Skin of body (tissue), 3 donors: ENCODE measurements at places on chromosomes 3 and 15.

- no peak for DNase-seq
Observed at GRCh38 chr3:11915621-11916424, 69.1 kb upstream of the TAMM41 start.

DNA sequence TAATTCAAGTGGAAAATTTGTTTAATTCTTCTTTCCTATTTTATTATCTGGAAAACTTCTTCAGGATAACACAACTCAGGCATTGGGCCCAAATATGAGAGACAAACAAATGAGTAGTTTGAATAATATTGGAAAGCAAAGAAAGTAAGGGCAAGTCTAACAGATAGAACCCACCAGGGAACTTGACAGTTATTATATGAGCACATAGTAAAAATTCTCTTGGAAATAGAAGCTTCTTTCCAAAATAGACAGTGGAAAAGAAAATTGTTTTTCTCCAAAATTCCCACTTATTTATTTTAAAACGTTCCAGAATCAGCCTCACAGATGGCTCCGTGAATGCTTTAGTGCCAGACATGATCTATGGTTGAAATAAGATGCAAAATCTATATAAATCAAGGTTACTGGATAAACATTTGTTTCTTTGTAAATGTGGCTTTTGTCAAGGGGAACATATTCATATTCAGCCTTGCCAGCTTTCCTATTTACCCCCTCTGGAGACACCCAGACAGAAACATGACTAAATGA lies 23.9 kb downstream of the LDHAL6B start:
- peak; percentile 32 for DNase-seq

DNA sequence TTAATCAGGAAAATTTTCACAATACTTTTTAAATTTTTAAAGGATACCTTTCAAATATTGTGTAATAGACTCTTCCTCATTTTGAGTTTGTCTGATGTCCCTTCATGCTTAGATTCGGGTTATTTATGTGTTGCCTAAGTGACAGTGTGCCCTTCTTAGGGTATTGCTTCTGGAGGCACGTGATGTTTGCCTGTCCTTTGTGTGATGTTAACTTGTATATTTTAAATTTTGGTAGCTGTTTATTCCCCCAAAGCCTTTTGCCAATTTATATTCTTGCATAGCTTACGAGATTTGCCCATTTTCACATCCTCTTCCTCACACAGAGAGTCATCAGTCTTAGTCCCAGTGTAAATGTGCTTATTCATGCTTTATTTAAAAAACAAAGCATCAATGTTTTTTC lies 433.1 kb downstream of the EPHB1 start:
- DNase-seq: no peak

GRCh38 chr3:193793123-193793522 lies 200.1 kb downstream of the OPA1 start:
- peak; percentile 53 for DNase-seq

GRCh38 chr3:106560451-106560966 lies 691.7 kb upstream of the CBLB start:
- no peak for DNase-seq

GRCh38 chr15:66700412-66700801 lies 1.6 kb upstream of the SMAD6 start:
- DNase-seq: no peak

DNA sequence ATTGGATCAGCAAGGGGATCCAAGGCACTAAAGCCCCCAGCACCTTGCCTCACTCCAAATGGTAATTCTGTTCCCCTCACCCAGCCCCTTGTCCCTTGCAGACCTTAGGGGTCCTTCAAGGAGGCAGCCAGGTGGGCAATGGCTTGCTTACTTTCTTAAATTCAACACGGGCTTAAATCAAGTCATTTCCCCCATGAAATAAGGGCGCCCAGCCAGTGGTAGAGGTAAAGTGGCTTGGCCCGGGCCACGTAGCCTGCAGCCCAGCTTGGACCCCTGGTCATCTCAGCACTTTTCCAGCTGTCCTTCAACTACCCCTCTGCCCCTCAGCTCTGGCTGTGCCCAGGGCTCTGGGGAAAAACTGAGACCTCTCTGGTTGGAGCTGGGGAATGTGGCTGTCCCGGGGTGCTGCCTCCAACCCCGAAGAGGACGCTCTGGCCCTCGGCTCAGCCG lies 1.2 kb downstream of the PSTPIP1 start:
- no peak for DNase-seq

GRCh38 chr3:25097023-25097422 lies 331.0 kb upstream of the RARB start:
- DNase-seq: no peak

DNA sequence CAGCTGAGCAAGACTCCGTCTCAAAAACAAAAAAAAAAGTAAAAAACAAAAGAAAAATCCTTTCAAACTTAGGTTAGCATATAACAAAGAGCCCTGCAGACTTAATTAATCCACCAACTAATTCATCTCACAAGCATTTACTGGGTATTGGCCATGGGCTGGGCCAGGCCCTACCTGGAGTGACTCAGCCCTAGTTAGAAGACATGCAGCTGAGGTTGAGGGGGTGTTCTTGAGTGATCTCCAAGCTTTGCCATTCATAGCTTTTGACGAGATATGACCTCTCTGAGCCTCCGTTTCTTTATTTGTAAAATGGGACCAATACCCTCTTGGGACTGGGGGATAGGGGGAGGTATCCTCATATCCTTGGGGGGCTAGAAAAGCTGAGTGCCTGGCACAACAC lies 7.8 kb downstream of the FBXL22 start:
- no peak for DNase-seq

DNA sequence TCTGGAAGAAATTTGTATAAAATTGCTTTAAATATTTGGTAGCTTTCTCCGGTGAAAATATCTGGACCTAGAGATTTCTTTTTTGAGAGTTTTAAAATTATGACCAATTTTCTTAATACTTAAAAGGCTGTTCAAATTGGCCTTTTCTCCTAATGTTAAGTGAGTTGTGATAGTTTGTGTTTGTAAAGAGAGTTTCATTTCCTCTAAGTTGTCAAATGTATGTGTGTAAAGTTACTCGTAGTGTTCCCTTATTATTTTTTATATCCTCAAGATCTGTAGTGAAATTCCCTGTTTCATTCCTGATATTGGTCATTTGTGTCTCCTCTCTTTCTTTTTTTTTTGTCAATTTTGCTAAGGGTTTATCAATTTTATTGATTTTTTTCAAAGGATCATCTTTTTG lies 92.6 kb upstream of the CTNNB1 start:
- no peak for DNase-seq

DNA sequence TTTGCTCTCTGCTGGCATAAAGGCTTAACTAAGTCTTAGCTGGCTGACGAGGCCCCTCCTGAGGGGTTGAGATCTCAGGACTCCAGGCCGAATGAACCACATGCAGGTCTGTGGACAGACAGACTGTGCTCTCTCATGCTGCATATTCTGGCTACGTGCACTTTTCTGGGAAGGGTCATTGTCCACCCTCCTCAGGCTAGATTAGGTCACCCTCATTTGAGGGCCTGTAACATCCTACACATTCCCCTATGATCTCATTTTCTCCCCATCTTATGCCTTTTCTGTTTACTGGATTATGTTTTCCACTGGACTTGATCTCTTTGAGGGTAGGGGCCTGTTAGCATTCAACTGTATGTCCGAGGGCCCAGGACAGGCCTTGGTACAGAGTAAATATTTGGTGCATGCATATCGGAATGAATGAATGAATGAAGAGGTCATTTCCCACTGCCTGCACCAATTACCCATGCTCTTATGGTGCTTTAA lies 13.7 kb downstream of the EEFSEC start:
- DNase-seq: no peak

GRCh38 chr15:63879995-63880394 lies 46.2 kb upstream of the HERC1 start:
- no peak for DNase-seq

- DNase-seq: no peak
Observed at GRCh38 chr3:152122851-152123250, 145.9 kb upstream of the MBNL1 start.

DNA sequence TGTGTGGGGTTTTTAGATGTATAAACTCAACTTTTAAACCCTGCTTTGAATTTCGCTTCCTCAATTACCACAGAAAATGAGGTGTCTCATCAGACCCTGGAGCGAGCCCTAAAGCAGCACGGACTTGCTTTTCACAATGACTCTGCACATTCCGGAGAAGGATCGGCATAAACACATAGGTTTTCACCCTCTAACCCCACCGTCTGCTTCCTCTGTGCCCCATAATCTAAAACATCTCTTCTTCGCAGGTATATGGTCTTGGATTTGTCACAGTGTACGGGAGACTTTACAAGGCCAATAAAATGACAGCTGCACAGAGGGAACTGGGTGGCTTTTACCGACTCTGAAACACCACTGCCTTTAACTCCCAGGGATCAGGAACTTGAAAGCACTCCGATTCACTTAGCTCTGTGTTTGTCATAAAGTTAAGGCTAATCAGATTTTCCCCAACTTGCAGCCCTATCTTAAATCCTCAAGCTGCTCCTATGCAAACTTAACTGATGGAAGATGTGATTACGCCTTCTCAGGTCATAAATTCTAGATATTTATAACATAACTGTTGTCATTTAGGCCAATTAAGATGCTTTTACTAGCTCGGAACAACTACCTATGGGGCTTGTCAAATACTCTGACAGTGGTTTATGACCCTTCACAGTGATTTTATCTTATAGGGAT lies 133.4 kb upstream of the WNT5A start:
- DNase-seq: no peak

GRCh38 chr3:40800343-40800742 lies 275.6 kb downstream of the ZNF621 start:
- no peak for DNase-seq

DNA sequence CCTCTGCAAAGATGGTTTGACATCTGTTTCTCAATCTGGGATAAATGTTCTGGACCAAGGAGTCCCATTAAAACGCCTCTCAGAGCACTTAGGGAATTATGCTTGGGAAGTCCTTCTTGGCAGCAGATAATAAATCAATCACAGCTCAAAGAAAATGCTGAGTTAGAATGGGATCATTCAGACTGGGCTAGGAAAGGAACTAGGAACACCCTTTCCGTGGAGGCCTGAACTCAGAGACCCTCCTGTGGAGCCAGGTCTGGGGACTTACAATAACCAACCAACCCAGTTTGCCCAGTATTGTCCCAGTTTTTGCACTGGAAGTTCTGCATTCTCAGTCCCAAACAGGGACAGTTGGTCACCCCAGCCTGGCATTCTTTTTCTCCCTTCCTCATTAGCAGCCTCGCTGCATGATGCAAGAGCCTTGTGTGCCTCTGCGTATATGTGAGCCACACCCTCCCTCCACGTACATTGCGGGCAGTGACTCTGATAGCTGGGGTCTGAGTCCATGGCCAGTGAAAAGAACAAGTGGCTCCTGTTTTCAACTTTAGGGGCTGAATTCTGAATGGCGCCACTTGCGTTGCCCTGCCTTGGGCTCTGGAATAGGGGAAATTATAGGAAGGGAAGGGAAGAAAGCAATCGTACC lies 88.7 kb downstream of the SEMA5B start:
- DNase-seq: no peak

- DNase-seq: no peak
Observed at GRCh38 chr3:183690402-183690995, 7.1 kb upstream of the YEATS2 start.

- DNase-seq: peak; percentile 38
Observed at GRCh38 chr15:97566961-97567360, 393.5 kb upstream of the ARRDC4 start.

DNA sequence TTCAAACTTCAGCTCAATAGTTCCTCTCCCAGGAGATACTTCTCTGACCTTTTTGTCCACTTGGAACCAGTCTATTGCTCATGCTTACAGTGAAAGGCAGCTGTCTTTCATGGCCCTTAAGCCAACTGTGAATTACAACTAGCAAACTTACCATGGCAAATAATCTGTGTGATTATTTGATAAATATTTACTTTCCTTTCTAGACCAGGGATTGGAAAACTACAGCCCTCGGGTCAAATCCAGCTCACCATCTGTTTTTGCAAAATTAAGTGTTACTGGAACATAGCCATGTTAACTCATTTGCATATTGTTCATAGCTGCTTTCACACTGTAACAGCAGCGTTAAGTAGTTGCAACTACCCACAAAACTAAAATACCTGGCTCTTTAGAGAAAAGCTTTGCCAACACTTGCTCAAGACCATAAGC lies 289.1 kb upstream of the MCTP2 start:
- peak; percentile 13 for DNase-seq

DNA sequence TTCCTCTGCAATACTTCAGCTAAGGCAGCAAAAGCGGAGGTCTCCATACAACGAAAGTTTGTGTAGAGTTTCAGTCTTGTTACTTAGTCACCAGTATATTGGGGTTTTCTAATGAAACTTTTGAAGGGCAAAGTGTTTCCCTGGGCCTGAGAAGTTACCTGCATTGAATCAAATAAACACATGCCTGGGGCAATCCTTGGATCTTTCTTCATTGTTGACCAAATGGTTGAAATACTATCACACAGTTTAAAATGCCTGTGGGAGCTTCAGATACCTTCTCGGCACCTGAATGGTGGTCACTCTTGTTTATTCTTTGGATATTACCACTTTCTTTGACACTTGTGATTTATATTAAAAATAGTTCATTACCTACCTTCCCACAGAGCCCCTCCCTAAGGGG lies 988 bp upstream of the CHSY1 start:
- DNase-seq: no peak

- no peak for DNase-seq
Observed at GRCh38 chr3:15110206-15110605, 11.3 kb upstream of the RBSN start.

DNA sequence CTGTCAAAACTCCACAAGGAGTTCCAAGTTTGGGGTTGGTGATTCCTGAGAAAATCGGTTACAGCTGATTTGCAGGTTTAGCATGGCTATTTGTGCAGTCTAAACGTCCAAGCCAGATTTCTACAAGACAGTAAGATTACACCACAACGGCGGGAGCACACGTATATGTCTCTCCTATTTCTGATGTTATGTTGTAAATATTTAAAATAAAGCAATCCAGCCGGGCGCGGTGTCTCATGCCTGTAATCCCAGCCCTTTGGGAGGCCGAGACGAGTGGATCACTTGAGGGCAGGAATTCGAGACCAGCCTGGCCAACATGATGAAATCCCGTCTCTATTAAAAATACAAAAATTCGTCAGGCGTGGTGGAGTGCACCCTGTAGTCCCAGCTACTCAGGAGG lies 106.8 kb upstream of the IGF1R start:
- no peak for DNase-seq

- no peak for DNase-seq
Observed at GRCh38 chr3:50211930-50212329, 6.9 kb downstream of the SLC38A3 start.

DNA sequence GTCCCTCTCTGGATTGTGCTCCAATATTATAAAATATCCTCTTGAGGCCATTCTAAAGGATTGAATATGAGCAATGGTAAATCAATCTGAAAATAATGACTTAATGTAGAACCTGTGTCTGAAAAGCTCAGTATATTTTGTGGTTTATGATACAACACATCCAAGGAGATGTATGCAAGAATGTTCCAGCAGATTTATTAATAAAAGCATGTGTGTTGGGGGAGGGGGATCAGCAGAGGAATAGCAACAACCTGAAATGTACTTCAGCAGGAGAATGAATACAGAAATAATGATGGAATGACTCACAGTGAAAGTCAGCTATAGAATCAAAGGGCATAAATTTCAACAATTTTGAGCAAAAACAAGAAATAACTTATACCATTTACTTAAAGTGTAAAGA lies 56.7 kb upstream of the NUDT16 start:
- no peak for DNase-seq

GRCh38 chr3:127041264-127041820 lies 58.4 kb downstream of the PLXNA1 start:
- DNase-seq: no peak
